SW 1271 (cell line): ENCODE measurements at places on chromosomes 13 and 19.

- no peak for DNase-seq
These were observed 15.1 kb downstream of the CCDC97 start for GRCh38 chr19:41324921-41325639.

DNA sequence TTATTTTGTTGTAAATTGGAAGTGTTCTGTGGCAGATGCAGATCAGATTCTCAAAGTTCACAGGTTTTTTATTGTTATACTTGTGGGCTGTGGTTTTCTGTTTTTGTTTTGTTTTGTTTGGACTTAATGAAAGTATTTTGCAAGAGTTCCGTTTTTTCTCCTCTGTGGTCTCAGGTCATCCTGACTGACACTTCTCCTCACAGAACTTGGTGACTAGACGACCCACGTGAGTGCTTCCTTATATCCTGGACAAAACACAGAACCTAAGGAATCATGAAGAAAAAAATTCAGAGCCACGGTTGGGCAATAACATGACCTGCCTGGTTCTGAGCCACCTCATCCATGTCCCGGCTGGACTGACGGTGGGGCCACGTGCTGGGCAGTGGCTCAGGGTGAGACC, 2.5 kb upstream of the RFPL4AL1 start:
- DNase-seq: no peak

DNA sequence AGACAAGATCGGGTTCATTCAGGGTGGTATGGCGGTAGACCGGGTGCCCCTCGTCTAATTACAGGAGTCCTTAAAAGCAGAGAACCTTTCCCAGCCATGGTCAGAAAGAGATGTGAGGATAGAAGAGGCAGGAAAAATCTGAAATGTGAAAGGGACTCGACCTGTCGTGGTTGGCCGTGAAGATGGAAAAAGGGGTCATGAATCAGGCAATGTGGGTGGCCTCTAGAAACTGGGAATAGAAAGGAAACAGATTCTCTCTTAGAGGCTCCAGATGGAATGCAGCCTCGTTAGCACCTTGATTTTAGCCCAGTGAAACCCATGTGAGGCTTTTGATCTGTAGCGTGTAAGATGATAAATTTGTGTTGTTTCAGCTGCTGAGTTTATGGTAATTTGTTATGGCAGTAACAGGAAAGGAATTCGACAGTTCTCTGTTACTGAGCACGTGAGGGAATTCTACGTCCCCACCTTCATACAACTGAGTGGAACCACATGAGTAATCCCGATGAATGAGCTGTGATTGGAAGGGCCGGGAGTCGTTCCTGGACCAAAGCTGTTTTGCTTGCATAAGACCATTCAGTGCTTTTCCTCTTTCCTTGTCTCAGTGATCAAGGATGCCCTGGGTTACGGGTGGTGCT, 11.0 kb upstream of the CA11 start:
- DNase-seq: no peak

DNA sequence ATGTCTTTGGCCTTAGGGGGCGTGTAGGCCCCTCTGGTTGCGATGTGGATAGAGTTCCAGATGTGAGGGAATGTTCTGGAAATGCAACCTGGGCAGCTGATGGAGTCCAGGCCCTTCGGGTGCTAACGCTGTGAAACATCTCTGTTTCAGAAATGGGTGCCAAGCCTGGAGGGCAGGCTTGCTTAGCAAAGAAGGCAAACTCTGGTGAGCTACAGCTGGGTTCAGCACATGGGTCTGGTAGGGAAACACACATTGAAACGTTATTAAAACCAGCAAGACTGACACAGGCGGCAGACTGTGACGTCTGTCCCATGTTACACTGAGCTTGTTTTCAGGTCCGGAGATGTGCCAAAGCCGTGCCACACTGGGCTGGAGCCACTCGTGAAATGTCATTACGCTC, 8.6 kb upstream of the CDC16 start:
- DNase-seq: no peak

DNA sequence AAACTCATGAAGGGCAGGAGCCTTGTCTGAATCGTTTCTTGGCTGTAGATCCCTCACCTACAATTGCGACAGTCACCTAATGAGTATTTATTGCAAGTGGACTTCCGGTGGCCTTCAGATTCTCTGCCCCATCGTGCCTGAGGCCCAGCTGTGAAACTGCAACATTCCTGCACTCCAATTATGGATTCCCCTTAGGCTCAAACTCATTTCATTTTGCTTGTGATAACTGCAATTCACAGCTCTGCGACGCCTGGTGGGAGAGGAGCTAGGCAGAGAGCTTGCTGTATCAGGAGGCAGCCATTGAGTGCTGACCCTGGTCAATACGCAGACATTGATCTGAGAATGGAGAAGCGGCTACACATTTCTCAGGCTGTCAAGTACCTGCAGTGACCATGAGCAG, 59.0 kb downstream of the CCDC70 start:
- no peak for DNase-seq

- DNase-seq: no peak
These were observed 27.7 kb downstream of the ATP4B start for GRCh38 chr13:113630296-113630695.

- DNase-seq: no peak
These were observed 61.1 kb upstream of the GPR12 start for GRCh38 chr13:26821672-26822071.

DNA sequence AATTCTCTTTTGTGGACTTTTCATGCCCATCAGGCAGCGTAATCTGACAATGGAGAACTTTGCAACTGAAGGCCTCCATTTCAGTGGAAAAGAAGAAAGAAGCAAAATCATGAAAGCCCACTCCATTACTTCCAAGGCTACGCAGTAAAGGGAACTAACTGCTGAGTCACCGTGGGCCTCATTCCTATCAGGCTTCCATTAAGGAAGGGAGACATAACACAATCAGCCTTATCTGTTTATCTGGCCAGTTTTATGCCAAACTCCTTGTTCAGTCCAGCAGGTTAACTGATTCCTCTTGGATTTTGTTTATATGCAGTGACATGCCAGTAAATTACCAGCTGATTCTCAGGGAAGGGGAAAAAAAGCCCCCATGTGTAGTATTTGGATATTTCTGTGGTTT, 56.8 kb upstream of the KATNAL1 start:
- DNase-seq: no peak

GRCh38 chr19:43984687-43985000, 656 bp downstream of the ZNF155 start:
- DNase-seq: no peak

DNA sequence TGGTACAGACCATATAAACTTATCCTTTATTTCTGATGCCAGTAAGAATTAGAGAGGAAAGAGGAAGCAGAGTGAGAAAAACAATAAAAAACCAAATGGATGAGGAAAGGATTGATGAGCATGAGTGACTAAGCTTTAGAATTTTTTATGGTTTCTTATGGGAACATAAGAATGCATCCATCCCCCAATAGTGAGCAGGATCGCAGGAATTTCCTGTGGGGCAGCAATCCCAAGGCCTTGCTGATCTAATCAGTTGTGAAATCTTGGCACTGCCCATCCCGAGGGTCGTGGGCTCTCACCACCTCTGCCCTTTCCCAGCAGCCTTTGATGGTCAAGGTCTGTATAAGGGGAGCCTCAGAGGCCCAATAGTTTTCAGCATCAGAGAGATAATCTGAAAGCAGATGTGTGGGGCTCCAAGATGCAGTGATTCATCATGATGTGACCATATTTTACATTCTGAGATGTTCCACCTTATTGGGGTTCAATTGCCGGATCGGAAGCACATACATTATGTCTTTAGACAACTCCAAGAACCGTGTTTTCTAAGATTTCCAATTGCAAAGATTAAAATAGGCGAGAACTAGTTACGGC, 222.1 kb downstream of the DNAJC15 start:
- DNase-seq: no peak

GRCh38 chr13:110217811-110218210, 89.1 kb downstream of the COL4A1 start:
- no peak for DNase-seq

DNA sequence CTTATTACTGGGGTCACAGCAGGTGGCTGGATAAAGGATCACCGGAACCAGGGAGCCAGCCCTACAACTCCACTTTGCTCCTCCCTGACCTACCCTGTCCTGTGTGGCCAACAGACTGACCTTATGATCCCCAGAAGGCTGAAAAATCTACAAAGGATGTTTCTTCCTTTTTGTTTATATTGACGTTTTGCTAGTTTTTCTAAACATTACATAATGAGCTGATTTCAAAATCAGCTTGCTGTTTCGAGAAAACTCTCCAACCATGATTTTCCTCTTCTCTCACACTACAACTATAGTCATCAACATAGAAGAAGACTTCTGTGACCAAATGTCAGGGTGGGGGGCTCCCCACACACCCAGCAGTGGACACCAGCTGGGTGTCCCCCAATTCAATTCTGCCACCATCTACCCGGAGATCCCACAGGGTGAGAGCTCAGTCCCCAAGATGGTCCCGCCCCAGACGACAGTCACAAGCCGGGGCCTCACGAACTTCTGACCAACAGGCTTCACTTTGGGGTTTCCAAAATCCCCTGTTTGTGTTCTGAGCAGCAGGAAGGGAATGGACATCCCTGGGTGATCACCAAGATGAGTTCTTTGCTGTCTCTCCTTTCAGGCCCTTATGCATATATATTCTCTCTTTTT, 35.0 kb downstream of the ZNF536 start:
- no peak for DNase-seq

GRCh38 chr13:97058926-97059325, 64.7 kb upstream of the OXGR1 start:
- no peak for DNase-seq

DNA sequence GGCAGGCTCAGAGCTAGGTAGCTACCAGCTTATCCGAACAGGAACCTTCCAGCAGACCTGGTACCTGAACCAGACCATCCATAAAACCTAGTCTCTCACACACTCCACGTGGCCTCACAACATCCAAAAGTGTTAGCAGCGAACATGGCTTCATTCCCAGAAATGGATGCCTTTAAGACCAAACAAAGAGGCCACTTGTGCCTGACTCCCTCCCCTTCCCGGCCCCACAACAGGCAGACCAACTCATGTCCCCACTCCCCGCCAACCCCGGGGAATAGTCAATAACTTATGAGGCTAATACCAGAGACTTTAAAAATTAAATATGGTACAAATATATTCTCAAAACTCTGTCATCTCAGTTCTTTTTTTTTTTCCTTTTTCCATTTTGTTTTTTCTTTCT, 46.2 kb downstream of the ZNF557 start:
- no peak for DNase-seq

DNA sequence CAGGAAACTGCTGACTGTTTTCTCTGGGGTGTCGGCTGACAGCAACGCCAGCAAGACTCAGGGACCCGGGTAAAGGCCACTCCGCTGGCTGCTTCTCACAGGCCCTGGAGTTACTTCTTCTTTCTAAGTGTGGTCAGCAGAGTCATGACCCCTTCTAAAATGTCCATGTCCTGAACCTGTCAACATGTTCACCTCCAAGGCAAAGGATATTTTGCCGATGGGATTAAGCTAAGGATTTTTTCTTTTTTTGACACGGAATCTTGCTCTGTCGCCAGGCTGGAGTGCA, 7.9 kb downstream of the PEX11G start:
- DNase-seq: no peak

DNA sequence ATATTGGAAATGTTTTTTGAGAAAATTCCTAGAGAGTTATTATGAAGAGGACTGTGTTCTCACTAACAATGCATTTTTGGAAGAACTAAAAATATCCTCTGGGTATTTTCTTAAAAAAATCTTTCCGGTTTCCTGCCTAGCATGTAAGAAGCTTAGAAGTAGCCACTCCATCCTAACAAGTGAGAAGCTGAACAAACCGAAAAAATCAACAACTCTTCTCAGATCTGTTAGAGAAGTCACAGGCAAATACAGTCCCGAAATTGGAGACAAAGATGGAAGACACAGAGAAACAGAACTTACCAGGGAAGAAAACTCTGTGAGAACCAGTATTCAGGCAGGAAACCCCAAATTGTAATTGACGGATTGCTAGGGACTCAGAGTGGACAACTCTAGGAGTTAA, 173.0 kb downstream of the KLF12 start:
- no peak for DNase-seq

DNA sequence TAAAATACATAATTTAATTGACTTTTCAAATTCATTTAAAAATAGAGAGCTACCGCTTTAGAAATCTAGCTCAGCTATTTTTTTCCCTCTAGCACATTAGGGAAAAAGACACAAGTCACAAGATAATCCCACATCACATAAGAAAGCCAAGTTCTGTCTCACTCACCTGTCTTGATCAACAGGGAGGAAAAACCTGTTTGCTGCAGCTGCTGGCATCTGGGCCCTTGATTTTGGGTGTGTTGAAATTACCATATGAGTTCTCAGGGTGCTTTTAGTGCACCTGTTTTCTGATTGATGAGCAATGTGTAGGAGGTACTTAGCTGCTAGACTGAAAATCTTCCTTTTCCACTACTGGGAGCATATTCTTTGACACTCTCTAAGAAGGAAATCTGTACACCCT, 53.8 kb downstream of the ZDHHC20 start:
- DNase-seq: no peak

DNA sequence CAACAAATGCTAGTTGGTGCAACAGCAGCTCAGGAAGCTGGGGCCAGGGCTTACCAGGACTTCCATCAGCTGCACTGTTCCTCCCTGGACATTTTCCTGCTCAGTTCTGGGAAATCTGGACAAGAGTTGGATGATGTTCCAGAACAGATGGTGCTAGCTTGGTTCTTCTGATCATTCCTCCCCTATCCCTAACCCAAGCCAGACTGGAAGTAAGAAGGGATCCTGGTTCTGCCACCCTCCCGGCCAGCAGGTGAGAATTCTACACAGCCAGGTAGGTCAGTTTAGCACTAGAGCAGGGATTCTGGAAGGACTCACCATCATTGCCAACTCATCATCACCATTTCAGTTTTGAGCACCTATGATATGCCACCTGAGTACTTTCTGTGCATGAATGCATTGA, 30.2 kb downstream of the CACNA1A start:
- DNase-seq: no peak

GRCh38 chr13:87295636-87296035, 375.5 kb upstream of the SLITRK5 start:
- no peak for DNase-seq

GRCh38 chr13:98794498-98794897, 42.0 kb upstream of the SLC15A1 start:
- no peak for DNase-seq

- DNase-seq: no peak
These were observed 8.0 kb downstream of the DNASE2 start for GRCh38 chr19:12872941-12873890.

- no peak for DNase-seq
These were observed 901.7 kb downstream of the DIAPH3 start for GRCh38 chr13:59261928-59262488.

DNA sequence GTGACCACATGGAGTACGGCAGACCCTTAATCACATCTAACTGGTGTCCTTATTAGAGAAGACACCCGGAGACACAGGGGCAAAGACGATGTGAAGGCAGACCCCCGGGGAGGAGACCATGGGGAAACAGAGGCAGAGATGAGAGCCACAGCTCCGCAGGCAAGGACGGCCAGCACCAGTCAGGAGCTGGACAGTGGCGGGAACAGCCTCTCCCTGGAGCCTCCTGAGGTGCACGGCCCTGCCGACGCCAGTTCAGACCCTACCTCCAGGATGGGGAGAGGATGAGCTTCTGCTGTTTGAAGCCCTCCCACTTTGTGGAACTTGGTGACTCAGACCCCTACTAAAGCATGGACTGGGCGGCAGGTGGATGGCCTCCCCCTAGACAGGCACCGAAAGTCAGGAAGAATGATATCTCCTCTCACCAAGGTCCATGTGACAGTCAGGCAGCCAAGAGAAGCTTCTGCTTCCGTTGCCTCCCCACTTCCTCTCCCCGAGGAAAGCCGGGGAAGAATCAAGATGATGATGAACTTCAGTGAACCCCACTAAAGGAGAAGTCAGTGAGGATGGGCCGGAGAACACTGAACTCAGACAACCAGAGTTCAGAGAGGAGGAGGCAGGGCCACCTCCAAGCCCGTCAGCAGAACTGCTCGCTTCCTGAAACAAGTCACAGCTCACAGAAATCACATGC, 25.4 kb downstream of the RAB20 start:
- no peak for DNase-seq

GRCh38 chr19:24101459-24102115, 14.6 kb downstream of the ZNF254 start:
- DNase-seq: no peak
